ENCODE measurements at places on chromosomes 13 and 19.

GRCh38 chr13:35630551-35631275, 154.2 kb upstream of the MAB21L1 start:
- DNase-seq, result no peak

- DNase-seq, result no peak
Measured at GRCh38 chr19:1715540-1715939, 37.8 kb upstream of the ONECUT3 start.

GRCh38 chr19:20044663-20045062, 5.4 kb upstream of the ZNF682 start:
- no peak for DNase-seq

DNA sequence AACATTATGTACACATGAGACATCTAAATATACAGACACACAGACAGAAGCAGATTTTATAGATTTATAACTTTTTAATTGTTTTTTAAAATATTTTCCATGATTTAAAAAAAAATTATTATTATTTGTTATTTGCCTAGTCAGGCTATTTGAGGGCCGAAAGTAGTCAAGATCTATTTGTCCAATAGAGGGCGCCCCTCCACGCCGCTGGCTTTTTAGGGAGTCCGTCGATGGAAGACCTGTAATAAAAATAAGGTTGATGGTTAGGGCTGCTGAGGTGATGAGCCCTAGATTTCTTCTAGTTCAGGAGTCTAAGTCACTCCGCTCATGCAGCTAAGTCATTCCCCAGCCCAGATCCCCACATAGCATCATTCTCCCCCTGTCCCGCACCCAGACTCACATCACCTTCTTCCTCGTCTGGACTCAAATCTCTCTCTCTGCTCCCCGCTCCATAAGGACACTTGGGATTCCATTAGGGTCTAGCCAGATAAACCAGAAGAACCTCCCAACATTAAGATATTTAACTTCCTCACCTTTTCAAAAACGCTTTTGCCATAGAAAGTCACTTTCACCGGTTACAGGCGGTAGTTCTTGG, 33.9 kb upstream of the CEACAM21 start:
- peak; percentile 89 for DNase-seq

DNA sequence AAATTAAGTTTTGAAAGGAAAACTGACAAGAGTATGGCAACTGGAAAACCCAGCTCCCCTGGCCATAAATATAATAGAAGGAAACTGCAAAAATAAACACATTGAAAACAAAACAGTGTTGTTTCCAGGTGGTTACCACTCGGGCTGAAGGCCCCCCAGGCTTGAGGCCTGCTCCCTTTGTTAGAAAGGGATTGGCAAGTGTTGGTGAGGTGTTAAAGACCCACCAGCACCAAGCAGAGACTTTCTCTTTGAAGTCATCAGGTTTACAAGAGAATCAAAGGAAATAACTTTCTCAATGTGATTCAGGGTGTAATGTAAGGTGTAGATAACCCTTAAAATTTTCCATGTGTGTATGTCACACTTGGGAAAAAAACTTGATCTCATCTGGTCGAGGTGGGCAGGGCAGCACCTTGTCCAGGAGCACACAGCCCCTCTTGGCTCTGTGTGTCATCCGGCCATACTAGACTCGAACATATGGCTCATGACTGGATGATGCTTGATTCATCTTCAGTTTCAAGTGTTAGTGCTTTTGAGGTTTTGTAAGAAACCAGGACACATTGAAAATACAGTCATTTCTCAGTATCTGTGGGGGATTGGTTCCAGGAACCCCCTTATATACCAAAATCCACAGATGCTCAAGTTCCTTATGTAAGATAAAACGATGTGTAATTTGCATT, 7.8 kb downstream of the ACTN4 start:
- DNase-seq, result peak; percentile 82

DNA sequence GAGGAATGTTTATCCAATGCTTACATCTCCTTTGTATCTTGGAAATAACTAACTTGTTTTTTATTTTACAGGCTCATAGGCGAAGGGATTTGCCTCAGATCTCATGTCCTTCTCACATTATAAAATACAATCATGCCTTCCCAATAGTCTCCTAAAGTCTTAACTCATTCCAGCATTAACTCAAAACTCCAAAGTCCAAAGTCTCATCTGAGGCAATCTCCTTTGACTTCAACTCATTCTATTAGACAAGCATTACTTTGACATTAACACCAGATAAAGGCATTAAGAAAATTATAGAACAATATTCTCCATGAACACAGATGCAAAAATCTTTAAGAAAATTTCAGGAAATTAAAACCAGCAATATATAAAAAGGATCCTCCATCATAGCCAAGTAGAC, 137.6 kb downstream of the DNAJC3 start:
- no peak for DNase-seq

DNA sequence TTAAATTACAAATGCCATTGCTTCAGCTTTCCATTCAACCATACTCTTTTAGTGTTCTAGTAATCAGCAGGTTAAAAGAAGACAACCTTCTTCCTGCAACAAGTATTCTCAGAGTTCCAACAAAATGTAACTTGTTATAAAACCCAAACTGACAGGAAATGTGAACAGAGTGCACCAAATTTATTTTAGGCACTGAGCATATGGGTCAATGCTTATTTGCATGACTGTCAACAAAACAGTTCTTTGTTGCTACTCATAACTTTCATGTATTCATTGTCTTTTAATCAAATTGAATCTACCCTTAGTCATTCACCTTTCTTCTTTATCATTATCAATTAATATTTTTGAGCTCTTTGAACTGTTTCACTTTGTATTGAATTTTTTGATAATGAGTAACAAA, 554.1 kb downstream of the DACH1 start:
- DNase-seq, result no peak

- DNase-seq, result no peak
Measured at GRCh38 chr13:110216398-110217041, 90.4 kb downstream of the COL4A1 start.

- DNase-seq, result no peak
Measured at GRCh38 chr13:113635709-113636108, 22.3 kb downstream of the ATP4B start.

- DNase-seq, result no peak
Measured at GRCh38 chr13:101565317-101565716, 112.8 kb downstream of the ITGBL1 start.

Data from CD4-positive, alpha-beta T cell treated with Interleukin-2 at 100 ng/mL for 4 hours (primary cell).